ENCODE measurements at places on chromosomes 2 and 18.

DNA sequence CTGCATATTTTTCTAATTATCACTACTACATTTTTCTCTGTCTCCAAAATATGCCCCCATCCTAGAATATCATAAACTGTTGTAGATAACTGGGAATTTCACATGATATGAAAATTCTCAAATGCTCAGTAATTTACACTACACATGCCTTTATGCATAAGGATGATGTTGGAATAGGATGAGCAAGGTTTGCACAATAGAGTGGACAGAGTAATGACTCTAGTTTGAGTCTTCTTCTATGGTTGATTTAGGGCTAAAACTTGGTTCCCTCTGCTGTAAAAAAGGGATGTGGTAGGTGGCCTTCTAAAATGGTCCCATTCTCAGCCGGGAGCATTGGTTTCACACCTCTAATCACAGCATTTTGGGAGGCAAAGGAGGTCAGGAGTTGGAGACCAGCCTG, 129.9 kb downstream of the BCL11A start:
- no peak for DNase-seq

DNA sequence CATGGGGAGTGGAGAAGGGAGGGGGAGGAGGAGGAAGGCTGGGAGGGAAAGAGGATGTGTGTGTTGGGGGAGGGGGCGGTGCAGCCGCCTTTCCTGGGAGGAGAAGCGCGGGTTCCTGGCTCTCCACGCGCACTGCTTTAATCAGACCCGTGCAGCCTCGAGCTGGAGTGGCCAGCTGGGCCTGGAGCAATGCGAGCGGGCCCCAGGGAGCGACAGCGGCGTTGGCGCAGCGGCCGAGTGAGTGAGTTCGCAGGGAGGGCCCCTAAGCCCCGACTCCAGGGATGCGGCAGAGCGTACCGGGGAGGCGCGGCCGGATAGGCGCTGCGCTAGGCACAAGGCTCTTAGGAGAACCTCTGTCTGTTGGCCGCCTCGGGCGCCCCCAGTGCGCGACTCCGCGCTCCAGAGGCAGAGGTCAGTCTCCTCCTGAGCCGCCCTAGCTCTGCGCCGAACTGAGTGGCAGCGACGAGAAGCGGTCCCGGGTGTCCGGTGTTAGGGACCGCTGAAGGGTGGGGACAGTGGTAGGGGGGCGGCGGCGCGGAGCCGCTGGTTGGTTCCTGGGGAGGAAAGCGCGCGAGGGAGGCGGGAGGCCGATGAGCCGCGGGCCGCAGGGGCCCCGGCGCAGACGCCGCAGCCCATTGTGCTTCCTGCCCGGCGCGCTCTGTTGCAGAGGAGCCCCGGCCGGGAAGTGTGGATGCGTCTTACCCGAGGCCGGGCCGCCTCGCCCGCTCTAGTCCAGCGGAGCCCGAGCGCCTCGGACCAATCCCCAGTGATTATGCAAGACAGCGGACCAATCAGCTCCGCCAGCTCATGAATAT, 455 bp upstream of the DLX1 start:
- peak; percentile 96 for DNase-seq

- no peak for DNase-seq
Observed at GRCh38 chr18:79424008-79424565, 28.4 kb downstream of the NFATC1 start.

DNA sequence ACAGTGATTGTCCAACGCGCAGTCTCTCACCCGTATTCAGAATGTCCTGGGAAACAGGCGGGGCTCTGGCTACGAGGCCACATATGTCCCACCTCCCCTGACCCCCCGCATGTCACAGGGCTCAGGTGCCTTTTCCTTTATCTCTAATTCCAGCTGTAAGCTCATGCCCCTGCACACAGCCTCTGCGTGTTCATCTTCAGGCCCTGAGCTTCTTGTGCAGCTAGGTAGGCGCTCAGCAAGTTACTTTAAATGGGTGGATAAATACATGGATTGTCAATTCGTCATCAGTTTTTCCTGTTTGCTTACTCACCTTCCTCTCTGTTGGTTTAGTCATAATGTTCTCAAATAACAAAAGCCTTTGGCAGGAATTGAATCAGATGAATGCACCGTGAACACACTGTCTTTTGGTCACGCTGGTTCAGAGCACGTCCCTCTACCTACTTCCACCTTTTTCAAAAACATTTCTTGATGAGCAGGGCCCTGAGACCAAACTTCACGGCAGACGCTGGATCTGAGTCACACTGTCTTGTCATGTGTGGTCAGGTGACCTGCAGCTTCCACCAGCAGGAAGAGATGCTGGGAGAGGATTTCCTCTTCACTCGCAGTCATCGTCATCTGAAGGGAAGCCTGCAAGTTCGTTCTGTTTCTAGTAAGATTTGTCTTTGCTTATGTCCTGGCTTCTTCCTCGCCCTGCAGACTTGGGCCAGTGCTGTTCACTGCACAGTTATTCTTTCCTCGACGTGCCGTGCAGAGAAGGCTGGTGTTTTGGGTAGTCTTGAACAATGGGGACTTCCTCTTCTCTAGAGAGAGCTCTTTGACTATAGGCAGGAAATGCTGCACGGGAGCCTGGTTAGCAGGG, 138.1 kb downstream of the PTGR3 start:
- peak; percentile 80 for DNase-seq

DNA sequence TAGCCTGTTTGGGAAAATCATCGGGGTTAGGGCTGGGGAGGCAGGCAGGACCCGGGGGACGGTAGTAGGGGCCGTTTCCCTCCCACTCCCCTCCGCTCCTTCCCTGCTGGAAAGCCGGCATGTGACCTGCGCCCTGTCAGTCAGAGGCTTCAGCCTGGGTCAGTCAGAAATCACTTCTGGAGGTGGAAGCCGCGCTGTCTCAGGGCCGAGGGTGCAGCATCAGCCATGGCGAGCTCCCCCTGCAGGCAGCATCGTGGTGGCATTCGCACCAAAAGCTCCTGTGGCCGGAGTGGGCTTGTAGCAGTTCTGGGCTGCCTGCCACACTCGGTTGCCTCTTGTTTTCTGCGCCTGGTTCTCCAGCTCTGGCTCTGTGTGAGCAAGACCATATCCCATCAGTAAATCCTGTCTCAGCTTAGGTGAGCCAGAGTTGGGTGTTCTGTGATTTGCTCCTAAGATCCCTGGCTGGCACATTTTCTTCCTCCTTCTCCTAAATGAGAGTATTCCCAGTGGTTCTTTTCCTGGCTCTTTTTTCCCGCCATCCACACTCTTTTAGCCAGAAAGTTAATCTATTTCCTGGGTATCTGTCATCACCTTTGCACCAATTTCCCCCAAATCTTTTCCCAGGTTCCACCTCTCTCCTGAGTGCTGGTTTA, 123.9 kb upstream of the CD302 start:
- DNase-seq, result no peak

DNA sequence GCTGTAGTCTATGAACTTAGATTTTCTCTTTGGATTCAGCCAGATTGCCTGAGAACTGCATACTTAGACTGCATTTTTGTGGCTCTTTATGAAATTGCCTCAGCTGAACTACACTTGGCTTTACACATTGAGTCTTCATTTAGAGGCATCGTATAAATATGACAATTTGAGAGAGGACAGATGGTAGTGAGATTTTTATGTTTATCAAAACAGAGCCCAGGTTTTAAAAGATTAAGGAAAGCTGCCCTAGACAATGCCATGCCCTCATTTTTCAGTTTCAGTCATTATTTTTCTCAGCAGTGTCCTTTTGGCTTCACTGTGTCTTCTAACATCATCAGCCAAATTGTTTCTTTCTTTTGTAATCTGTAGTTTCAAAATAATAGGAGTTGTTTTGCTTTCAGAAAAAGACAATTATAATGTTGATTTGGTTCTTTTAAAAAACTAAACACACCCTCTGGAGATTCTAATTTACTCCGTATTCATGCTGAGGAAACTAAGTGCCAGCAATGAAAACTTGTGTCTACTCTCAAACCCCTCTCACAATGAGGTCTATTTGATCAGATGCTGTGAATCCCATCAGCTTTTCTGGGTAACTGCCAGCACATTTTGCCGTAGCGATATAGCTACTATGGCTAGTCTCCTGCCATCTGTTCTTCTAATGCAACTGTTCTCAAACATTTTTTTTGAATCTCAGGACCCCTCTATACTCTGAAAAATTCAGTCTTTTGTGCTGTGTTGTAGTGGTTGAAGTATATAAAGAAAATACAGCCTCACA, 46.2 kb downstream of the TWSG1 start:
- peak; percentile 92 for DNase-seq

All from NCI-H345 (cell line).